COR-L47 (cell line): ENCODE measurements at places on chromosomes 16 and 17.

DNA sequence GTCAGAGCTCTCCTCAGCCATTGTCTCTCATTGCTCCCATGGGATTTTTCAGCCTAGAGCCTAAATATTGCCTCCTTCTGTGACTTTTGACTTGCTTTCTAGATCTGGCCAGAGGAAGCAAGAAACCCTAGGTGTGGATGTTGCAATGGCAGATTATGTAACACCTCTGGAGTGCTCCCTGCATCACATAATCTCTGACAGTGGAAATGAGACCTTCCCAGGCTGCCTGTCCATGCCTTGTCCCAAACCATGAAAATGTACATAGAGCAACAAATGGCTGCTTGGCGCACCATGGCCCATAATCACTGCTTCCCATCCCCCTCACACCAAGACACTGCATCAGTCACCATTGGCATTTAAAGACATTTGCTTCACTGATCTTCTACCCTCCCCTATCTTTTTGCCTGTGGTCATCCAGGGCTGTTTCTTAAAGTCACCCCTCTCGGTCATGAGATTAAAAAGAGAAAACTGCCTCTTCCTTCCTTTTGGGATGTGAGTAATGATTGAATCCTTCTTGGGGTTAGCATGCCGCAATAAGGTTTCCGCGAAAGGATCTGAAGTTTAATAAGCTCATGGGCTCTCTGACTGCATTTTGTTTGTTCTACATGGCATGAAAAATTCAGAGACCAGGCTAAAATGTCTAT lies 34.2 kb upstream of the CCL2 start:
- DNase-seq = no peak

DNA sequence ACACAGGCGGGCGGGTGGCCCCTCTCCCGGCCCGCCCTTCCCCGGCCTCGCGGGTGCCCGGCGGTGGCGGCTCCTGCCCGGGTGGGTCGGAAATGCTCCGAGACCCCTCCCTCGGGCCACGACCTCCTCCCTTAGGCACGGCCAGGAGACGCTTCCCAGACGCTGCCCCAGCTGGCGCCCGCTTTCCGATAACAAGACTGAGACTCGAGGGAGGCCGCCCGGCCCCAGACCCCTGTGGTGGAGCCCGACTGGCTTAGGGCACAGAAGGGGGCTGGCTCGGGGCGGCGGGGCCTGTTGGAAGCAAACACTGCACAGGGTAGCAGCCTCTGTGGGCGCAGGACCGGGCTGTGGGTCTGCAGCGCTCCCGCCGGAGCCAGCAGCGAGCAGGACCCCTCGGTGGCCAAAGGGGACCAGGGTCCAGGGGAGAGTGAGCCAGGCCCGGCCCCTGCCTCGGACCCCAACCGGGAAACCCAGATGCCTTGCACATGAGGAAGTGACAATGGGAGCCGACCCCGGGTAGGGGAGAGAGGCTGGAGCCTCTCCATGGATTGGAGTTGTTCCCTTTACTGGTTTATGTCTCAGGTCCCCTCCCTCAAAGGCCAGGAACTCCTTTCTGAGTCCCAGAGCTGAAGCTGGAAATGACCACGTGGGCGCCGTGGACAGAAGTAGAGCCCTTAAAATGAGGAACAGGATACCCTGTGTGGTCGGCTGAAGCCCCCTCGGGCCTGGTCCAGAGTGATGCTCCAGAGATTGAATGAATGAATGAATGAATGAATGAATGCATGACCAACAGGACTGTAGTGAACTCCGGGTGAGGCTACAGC lies 19.8 kb upstream of the ADCY7 start:
- DNase-seq = no peak

DNA sequence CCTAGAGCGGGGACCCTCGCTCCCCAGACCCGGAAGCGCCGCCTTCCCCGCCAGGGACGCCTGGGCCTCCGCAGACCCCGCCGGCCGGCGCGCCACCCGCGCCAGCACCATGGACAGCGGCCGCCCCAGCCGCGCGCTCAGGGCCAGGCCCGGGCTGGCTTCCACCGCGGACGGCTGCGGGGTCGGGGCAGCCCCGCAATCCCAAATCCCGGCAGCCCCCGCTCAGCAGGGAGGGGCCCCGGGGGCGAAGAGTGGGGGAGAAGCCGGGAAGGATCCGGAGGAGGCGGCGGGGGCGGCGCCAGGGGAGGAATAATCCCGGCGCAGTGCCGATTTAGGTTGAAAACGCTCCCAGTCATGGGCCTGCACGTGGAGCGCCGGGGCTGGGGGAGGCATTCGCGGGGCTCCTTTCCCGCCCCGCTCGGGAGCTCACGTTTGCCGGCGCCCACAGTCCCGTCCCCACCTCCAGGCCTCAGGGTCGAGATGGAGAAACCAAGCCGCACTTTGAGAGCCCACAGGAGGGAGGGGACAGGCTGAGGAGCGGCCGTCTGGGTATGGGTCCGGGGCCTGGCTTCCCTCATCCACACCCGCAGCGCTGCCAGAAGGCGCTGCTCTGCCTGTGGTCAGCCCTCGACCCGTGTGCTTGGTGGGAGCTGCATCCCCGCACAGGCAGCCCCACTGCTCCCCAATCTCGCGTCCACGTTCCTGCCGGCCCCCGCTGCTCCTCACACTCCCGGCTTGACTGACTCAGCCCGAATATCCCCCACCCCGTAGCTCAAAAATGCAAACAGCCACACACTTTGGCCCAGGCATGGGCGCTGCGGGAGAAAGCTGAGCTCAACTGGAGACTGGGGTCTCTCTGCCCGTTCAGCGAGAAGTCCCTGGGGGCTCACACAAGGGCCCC lies 4.7 kb downstream of the FBXL16 start:
- no peak for DNase-seq

- DNase-seq = no peak
Measured at GRCh38 chr17:14201021-14201987, 35.4 kb downstream of the CDRT15 start.

DNA sequence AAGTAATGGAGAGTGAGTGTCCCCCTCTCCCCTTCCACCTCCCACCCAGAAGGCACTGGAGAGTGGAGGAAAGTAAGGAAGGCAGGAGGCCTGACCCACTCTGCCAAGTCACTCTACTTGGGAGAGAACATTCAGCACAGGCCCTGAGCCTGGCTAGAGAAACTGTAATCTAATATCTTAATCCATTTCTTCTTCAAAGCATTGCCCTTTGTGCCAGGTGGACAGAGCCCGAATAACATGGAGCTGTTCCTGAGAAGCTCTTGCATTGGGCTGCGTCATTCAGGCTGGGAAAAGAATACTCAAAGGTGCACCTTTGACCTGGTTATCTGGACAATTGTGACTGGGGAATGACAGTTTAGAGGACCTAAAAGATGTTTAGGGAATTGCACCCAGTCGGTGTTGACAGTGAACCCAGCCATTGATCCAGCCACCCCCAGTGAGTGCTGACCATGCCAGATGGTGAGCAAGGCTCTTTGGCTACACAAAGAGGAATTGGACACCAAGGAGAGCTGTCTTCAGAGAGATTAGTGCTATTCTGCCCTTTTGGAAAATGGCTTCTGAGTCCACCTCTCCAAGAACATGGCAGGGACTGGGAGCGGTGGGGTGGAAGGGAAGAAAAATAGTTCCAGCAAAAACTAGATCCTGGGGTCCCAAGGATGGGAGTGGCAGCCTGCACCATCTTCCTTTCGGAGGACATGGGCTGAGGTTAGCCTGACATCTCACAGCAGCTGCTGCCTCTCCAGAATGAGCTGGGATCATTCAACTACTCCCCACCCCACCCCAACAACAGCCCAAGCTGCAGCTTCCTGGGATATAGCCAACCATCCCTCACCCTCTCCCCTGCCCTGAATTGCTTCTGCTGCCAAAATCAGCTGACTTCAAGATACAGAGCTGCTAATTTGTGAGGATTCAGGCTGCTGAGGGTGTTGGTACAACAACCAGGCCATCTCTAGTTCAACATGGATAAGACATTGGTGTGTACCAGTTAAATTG lies 11.6 kb upstream of the NOG start:
- DNase-seq = no peak

- DNase-seq = no peak
Measured at GRCh38 chr16:29192329-29193247, 207.7 kb downstream of the LAT start.

DNA sequence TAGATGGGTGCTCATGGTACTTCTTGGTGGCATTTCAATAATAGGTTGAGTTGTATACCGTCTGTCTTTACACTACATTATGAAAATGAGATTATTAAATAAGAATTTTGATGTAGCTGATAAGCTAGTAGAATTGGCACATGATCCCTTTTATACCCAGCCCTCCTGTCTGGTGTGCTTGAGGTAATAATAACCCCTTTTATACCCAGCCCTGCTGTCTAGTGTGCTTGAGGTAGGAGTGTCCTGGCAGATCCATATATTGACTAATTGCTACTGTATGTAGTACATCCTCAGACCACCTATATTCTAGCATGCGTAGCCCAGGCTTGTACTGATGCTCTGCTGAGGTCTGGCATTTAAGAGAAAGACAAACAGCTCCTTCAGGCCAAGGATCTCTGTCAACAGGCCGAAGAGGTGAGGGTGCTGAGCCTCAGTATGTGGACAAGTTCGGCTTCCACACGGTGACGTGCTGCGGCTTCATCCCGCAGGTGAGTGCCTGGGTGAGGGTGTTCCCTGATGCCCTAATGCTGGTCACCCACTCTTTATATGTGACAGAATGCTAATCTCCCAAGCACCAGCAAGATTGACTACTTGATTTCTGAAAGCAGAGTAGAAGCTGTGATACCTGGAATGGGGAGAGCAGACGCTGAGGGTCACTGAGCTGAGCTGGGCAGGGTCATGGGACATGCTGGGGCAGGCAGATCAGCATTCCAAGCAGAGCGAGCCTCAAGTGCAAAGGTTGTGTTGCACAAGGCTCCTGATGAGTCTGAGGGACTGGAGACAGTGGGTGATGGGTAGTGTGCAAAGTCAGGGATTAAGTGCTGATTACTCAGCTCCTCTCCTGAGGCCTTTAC lies 5.7 kb downstream of the FN3K start:
- peak; percentile 17 for DNase-seq

DNA sequence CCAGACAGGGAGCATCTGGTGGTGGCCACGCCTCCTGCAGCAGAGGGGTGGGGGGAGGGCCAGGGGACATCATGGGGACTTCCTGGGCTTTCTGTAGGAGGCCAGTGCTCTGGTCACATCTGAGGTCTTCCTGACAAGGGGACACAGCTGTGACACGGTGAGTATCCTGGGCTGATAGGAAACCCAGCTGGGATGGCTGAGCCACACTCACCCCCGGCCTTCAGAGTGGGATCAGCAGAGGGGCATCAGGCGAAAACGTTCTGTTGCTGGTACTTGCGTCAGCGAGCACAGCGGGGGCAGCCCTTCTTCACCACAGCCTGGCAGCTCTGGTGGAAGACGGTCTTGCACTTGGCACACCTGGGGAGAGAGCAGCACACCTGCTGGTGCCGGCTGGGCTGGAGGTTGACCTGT lies 122.9 kb upstream of the SMURF2 start:
- DNase-seq = no peak

- DNase-seq = no peak
Measured at GRCh38 chr17:19645734-19646201, 2.8 kb upstream of the ALDH3A2 start.

DNA sequence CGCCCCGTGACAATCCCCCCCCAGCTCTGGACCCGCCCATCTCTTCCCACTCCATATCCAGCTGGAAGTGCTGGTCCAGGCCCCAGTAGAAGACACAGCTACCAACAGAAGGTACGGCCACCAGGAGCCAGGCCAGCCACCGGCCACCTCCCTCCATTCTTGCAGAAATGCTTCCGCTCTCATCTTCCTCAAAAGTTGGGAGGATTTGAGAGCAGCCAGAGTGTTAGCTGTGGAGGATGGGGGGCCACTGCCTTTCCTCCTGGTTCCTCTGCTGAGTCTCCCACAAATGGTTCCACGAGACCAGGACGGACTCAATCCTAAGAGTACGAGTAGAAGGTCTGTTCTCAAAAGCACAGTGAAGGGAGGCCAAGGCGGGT lies 78.3 kb downstream of the GAS7 start:
- no peak for DNase-seq

- DNase-seq = no peak
Measured at GRCh38 chr17:60832151-60832585, 154.5 kb downstream of the BCAS3 start.

DNA sequence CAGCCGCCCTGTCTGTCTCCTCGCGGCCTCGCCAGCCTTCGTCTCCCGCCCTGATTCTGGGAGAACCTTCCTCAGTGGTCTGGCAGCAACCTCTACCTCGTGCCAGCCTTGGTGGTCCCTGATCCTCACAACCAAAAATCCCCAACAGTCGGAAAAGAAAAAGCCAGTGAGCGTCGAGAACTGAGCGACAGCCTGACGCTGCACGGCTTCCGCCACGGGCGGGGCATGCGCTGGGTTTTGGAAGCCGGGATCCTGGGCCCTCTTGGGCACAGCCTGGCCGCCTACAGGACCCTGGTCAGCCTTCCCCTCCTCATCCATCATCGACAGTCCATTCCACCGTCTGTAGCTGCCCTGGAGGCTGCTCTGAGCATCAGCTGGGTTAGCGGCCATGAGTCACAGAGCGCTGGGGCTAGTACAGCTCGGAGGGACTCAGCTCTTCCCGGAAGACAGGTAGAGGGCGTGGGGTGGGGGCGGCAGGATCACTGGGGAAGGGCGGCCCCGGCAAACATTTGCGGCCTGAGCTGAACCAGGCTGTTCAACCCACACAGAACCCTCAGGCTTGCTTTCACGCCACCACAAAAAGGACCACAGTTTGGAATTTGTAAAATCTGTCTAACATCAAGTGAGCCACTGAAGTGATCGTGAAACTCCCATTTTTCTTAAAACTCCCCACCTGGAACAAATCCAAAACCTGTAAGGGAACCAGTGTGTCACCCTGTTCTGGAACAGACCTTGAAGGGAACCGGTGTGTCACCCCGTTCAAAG lies 55.4 kb upstream of the DOC2B start:
- DNase-seq = no peak

DNA sequence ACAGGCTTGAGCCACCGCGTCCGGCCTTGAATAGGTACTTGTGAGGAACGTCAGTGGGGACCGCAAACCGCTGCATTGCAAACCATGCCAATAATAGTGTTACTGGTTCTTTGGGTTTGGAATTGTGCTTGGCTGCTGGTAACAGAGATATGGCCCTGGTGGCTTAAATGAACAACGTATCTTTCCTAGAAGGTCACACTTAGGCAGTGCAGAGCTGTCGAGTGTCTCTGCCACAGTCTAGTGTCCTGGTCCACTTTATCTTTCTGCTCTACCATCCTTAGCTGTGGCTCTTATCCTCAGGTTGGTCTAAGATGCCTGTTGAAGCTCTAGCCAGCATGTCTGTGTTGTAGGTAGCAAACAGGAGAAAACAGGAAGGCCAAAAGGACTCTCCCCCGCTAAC lies 262.1 kb downstream of the SNX29 start:
- no peak for DNase-seq

- DNase-seq = no peak
Measured at GRCh38 chr16:24509536-24509935, 29.8 kb upstream of the RBBP6 start.
